ENCODE measurements at places on chromosomes 6 and 20. TPM values are rescaled to one million over a fixed set of nuclear protein-coding genes. Genes with fewer than 3 reads are reported as not detected.

The DSTN gene
- 233 TPM for total RNA-seq

GRCh38 chr20:53262365-53262764, 290.2 kb downstream of the TSHZ2 start:
- DNase-seq, result no peak

The SYCP2L gene
- total RNA-seq, result 20.5 TPM

The SMLR1 gene
- total RNA-seq, result not detected

The NKAIN2 gene
- total RNA-seq, result 0.56 TPM
